ENCODE measurements at places on chromosomes 16 and 17.

- DNase-seq, result peak; percentile 51
These were observed 2.0 kb downstream of the PRSS33 start for GRCh38 chr16:2785101-2785991.

GRCh38 chr17:962670-963069, 16.9 kb downstream of the NXN start:
- DNase-seq, result no peak

- DNase-seq, result no peak
These were observed 26.8 kb downstream of the TNFRSF13B start for GRCh38 chr17:16945136-16945482.

GRCh38 chr16:11194913-11195312, 61.1 kb downstream of the SOCS1 start:
- no peak for DNase-seq

GRCh38 chr16:86639354-86639753, 61.0 kb downstream of the FOXL1 start:
- no peak for DNase-seq

- no peak for DNase-seq
These were observed 30.7 kb upstream of the TBX2 start for GRCh38 chr17:61368832-61369450.

DNA sequence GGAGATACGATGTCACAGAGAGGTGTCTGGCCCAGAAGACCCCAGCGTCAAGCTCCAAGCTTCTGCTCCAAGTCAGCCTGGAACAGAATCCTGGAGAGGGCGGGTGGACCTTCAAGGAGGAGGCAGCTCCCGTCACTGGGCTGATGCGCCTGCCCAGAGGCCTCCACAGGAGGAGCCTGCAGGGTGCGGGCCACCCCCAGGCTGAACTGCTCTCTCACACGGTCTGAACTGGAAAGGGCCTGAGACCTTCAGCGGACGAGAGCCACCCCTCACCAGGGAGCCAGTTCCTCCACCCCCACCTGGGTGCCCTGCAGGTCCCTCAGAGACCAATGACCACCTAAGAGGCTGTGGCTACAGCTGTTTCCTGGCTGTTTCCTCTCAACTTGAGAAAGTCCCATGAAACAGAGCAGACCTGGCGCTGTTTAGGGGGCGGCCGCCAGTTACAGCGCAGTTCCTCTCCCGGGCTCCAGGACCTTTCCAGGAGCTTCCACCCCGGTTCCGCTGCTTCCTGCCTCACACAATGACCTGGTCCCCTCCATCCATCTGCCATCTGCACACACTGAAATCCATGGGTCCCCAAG, 36.0 kb upstream of the KLHDC4 start:
- no peak for DNase-seq

DNA sequence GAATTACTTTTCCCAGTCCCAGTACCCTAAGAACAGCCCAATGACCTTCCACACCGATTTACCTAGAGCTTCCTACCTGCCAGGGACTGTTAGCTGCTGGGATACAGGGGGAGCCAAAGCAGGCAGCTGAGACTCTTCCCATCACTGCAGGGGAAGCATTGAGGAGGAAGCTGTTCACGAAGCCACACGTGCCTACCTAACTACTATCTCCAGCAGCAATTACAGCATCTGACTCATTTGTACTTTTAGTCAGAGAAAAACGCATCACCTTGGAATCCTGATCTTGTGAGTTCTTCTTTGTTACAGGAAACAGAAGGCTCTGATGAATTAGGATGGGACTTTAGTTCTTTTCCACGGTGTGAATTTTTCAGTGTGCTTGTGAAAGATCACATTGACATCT, 113.7 kb upstream of the DHX40 start:
- no peak for DNase-seq

DNA sequence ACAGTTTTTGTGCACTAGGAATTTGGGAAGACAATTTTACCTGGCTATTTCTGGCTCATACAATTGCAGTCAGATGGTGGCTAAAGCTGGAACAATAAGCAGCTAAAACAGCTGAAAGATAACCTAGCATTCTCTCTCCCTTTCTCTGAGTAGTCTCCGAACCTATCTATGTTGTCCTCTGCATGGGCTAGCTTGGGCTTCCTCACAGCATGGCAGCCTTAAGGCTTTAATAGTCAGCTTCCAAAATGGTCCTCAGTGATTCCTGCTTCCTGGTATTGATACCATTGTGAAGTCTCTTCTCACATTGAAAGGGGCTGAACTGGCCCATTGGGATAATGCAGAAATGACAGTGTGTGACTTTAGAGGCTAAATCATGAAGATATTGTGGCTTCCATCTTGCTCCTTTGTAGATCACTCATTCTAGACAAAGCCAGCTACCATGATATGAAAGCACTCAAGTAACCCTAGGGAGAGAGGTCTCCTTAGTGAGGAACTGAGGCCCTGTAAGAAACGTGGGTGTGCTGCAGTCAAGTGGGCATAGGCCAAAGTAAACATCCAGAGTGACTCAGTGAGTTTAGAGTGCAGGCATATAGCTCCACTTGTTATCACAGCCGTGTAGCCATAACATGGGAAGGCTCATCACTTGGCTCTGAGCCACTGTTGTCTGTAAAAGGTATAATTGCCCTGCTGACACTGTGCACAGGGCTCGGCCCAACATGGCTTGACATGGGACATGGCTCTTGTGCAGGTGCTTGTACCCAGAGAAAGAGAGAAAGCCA, 5.5 kb upstream of the VKORC1 start:
- DNase-seq, result no peak

DNA sequence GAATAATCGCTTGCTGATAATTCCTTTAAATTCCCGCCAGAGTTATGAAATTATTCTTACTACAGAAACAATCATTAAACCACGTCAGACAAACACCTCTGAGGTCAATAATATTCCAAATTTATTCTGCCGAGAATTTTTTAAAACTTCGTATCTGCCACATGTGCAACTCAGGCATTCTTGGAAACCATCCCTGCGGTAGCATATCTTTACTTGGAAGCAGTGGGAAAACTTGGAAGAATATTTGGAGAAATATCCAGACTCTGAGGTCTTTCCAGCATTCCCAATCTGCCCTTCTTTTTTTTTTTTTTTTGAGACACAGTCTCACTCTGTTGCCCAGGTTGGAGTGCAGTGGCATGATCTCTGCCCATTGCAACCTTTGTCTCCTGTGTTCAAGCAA, 2.0 kb upstream of the CCL11 start:
- DNase-seq, result no peak

All from CD4-positive, alpha-beta T cell (primary cell).